Ecto neural progenitor cell (in vitro differentiated cells): ENCODE measurements at places on chromosomes 5 and 9.

- no peak for DNase-seq
These were observed 1609.7 kb upstream of the CDH9 start for GRCh38 chr5:28648108-28648507.

DNA sequence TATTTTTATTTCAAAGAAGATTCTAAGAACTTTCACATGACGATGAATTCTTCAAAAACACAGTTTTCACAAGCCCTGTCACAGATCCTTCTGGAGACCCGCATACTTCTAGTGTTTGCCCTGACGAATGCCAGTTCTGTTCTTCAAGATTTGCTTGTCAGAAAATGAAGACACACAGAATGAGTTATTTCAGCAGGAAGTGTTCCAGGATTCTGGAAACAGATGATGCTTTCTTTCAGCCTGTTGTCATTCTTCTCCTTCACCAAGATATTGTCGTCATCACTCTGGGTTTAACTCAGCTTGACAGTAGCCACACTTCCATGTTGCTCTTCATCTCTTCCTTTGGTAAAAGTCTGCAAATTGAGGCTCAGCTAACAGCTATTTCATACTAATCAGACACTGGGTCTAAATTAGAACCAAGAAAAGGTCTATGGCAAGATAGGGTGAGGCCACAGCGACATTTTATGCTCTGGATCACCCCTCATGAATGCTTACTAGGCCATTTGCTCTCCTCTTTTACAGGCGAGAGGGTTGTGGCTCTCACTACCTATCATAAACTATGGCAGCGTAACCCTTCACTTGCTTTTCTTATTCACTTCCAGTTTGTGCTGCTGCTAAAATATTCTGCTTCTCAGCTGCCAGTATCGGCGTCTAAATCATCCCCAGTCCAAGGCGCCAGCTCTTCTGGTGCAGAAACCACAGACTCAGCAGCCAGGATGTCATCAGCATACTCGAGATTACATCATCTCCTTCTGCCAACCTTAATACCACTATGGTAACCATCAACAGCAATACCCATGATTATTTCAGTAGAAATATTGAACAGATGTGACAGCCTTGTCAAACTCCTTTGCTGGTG lies 159.6 kb upstream of the TBCA start:
- no peak for DNase-seq

GRCh38 chr5:97181856-97182545 lies 1.0 kb downstream of the RIOK2 start:
- DNase-seq, result no peak

DNA sequence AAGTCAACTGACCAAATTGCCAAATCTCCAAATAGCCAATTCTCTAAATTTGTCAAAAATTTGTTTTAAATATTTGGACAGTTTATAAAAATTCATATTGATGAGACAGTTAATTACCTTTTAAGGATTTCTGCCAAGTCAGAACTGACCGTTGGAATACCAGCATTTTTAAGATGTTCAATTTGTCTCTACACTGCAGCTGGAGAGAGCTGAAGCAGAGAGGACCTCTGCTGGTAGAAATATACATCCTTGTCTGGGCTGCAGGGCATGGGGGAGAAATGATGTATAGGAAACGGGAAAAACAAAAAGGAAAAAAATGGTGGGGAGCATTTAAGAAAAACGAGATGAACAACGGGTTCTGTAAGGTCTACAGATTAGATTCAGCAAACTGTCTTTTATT lies 16.8 kb downstream of the NR6A1 start:
- DNase-seq, result no peak

- DNase-seq, result no peak
These were observed 185.8 kb upstream of the NREP start for GRCh38 chr5:111942661-111943401.

GRCh38 chr9:21747175-21747574 lies 55.3 kb upstream of the MTAP start:
- no peak for DNase-seq

- DNase-seq, result no peak
These were observed 13.0 kb upstream of the FAM151B start for GRCh38 chr5:80474929-80475328.
